ENCODE measurements at places on chromosomes 5 and 9.

GRCh38 chr5:66582499-66583165, 13.6 kb upstream of the MAST4 start:
- DNase-seq, result peak; percentile 28

DNA sequence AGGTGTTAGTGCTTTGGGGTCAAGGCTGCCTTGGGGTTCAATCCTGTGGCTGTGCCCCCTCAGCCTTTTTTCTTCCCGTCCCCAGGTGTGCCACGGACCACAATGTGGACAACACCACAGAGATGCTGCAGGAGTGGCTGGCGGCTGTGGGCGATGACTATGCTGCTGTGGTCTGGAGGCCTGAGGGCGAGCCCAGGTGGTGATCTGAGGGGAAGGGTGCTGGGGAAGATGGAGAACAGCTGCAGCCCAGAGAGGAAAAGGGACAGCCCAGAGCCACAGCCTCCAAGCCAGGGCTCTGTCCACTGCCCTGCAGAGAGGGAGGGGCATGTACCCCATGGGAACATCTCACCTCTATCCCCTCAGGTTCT, 2.1 kb downstream of the CERCAM start:
- DNase-seq, result no peak

DNA sequence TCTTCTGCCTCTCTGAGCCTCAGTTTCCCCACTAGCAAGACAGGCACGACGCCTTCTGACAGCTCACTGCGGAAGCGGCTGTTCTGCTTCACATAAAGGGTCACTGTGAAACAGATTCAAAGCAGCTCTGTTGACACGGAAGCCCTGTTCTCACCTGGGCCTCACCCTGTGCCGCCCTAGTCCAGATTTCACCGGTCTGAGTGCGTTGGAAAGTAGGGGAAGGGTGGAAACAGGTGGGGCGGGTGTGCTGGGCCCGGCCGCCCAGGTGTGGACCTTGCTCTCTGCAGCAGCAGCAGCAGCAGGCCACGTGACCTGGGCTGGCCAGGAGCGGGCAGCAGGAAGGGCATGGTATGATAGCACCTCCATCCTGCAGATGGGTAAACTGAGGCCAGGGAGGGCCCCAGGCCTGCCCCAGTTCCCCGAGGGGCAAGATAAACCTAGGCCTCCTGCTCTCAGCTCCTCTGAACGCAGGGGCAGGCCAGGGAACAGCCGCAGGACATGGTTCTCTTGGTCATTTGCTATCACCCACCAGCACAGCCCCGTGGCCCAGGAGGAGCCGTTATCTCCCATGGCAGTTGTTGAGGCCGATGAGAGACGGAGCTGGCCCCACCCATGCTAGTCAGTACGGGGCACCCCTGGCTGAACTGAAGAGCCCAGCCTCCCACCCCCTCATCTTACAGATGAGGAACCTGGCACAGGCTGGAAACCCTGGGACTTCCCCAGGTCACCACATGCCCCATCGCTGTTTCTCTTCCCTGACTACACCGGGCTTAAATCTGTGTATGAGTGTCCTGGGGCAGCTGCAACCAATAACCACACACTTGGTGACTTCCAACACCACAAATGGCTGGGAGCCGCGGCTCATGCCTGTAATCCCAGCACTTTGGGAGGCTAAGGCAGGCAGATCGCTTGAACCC, 12.1 kb downstream of the PTGES2 start:
- DNase-seq, result no peak

DNA sequence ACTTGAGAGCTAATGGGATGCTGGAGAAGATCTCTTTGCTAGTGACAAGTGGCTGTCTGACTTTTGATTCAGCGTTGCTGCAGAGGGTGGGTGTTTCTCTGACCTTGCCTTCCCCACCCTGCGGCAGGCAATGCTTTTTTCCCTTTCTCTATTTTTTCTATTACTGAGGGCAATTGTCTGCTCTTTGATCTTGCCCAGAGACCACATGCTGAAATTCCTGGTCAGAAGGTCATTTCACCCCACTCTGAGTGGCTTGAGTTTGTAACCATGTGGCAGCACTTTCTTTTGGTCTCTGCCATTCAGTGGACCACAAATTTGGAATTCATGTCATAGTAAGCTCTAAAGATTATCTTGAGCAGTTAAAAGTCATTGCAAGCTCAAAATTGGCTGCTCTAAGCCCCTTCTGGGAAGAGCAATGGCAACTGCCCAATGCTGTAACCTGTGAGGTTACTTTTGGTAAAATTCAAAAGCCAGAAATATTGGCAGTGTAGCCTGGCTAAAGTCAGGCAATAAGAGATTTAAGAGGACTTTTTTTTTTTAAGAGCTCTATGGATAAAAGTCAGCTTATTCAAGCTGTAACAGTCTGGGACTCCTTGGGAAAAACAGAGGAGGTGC, 30.4 kb upstream of the MTMR12 start:
- no peak for DNase-seq

GRCh38 chr9:129383019-129383560, 205.0 kb upstream of the IER5L start:
- DNase-seq, result no peak

DNA sequence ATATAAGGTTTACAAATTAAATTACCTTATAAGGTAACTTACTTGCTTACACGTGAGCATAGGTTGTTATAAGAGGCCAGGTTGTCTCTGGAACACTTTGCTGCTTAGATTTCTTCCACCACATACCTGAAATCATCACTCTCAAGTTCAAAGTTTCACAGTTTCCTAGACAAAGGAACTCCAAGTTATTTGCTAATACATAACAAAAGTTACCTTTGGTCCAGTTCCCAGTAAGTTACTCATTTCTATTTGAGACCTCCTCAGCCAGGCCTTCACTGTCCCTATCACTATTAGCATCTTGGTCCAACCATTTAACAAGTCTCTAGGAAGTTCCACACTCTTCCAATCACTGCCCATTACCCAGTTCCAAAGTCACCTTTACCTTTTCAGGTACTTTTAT, 18.5 kb upstream of the UGT3A1 start:
- DNase-seq, result no peak

- peak; percentile 86 for DNase-seq
These were observed 49.6 kb upstream of the PSD2 start for GRCh38 chr5:139745800-139746690.

GRCh38 chr5:56350597-56351170, 117.6 kb upstream of the ANKRD55 start:
- peak; percentile 97 for DNase-seq

DNA sequence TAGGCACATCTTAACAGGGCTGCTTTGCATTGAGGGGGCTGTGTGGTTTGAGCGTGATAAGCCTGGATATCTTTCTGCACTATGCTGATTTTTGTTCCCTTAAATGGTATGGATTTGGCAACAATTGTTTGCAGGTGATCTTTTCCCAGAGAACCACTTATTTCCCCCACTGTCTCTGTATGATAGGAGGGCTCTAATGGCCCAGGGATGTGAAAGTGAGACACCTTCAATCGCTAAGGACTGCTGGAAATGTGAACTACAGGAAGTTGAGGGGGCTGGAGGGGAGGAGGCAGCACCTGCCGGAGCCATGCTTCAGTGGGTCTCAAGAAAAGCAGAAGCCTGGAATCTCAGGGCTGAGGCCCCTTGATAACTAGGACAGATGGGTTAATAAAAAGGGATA, 29.4 kb downstream of the SYK start:
- no peak for DNase-seq

DNA sequence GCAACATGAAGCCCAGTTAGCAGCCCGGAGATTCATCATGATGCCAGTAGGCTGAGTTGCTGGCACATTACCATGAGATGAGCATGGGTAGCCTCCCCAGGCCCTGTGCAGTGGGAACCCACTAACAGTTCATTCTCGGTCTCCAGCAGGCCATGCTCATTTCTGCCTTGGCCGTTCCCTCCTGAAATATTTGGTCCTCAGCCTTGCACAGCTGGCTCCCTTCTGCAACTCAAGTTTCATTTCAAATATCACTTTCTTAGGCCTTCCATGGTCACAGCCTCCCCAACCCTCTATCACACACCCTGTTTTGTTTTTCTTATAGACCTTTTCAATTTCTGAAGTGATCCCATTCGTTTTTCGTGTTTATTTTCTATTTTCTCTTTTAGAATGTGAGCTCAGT, 125.4 kb upstream of the VLDLR start:
- no peak for DNase-seq

DNA sequence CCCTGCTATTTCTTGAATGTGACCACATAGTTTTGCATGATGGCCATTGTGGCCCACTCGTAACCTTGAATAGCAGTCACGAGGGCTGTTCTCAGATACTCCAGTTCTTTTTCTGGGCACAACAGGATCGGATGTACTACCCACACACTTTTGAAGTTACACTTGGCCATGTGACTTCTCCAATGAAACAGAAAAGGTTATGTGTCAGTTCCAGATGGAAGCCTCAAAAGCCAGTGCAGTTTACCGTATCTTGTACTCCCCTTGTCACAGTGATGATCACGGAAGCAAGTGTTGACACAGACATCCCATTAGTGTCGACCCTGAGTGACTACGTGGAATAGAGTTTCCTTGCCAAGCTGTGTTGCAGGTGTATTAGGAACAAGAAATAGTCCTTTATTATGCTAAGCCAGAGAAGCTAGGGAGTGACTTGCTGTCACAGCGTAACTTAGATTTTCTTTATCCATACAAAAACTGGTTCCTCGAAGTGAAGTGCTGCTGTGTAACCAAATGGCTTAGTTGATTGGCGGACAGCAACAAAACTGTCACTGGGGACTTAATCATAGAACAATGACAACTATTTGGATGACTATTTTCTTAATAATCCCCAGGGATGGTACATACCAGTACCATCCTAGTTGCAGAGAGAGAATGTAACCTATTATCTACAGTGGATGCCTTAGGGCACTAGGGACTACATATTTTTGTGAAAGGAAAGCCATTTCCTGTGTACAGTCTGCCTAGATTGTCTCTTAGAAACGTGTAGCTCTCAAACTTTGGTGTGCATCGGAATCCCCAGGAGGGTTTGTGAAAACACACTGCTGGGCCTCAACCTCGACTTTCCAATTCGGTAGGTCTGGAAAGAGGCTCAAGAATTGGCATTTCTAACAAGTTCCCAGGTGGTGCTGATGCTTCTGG, 90.1 kb upstream of the DMRT1 start:
- DNase-seq, result peak; percentile 83

- peak; percentile 68 for DNase-seq
These were observed 171.9 kb upstream of the ELL2 start for GRCh38 chr5:96133341-96134079.

GRCh38 chr5:9512457-9512856, 33.4 kb downstream of the SEMA5A start:
- no peak for DNase-seq

GRCh38 chr5:74762599-74762998, 4.3 kb downstream of the GFM2 start:
- peak; percentile 91 for DNase-seq

- DNase-seq, result peak; percentile 66
These were observed 41.2 kb downstream of the FYB1 start for GRCh38 chr5:39178171-39178570.

DNA sequence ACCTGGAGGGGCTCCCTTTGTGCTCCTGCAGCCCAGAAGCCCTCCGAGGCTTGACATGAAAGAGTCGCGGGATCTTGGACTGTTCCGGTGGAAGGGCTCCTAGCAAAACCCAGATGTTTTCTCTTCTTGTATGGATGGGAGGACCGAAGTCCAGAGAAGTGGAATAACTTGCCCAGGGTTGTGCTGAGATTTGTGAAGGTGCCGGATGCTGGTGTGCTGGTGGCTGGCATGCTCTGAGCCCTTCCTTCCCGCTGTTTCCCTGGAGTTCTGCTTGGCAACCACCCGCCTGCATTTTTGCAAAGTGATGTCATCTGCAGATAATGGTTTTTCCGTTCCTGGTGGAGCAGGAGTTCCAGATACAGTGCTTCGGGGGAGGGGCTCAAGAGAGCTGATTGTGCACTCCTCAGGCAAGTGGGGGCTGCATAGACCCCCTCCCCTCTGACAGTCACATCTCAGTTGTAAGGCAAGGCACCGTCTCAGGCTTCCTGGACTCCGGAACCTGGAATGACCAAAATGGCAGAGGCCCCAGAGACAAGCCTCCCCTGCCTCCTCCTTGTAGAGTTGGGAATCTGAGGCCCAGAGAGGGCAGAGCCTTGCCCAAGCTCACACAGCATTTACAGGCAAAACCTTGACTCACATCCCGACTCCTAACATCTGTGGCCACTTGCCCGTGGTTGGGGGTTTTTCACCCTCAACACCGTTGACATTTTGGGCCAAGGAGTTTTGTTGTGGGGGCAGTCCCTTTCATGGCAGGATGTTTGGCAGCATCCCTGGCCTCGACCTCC, 157.0 kb downstream of the RGS3 start:
- DNase-seq, result peak; percentile 96

DNA sequence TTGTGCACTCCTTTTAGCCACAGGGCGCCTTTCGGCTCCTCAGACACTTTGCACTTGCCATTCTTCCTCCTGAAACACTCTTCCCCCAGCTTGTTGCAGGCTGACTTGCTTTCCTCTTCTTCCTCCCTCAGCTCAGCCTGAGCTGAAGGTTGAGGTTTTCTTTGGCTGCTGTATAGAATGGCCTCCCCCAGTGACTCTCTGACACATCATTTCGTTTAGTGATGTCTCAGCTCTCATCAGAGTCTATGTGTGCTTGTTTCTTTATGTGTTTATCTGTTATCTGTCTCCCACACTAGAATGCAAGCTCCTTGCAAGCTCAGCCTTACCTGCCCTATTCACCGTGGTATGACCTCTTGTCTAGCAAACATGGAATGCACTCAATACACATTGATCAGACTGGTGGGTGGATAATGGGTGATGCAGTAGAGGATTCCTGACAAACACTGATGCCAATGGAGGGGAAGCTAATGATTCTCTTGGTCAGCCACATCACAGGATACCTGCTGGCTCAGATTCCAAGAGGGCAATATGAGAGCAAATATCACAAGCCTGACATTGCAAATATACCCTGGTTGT, 112.9 kb upstream of the STC2 start:
- DNase-seq, result no peak

DNA sequence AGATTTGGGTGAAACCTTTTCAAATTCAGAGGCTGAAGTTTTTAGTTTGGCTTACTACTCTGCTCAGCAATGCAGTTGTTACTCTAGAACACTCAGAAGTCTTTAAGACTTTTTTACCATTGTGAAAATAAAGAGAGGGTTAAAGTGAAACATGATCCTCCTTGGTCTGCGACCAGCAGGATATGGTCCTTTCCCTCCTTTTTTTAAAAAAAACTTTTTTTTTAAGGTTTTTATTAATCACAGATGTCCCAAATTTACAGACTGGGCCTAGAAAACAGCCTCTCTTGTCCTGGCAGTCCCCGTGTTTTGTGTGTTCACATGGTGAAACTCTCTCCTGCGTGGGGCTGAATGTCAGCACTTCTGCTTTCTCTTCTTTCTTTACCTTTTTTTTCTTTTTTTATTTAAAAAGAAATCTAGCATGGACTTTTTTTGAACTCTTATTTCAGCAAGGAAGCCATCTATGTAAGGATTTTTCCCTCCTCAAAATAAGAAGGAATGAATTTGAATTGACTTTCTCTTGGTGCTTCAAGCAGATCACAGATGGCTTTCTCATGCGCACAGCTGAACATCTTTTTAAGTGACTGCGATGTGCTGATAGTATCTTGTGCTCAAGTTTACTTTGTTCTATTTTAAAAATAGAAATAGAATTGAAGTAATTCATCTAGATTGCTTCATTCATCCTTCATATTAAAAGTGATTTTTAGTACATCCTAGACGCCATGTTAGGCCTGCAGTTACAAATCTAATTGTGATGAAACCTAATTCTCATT, 128.7 kb upstream of the OTULINL start:
- no peak for DNase-seq
